ENCODE measurements at places on chromosomes 7 and 10.

DNA sequence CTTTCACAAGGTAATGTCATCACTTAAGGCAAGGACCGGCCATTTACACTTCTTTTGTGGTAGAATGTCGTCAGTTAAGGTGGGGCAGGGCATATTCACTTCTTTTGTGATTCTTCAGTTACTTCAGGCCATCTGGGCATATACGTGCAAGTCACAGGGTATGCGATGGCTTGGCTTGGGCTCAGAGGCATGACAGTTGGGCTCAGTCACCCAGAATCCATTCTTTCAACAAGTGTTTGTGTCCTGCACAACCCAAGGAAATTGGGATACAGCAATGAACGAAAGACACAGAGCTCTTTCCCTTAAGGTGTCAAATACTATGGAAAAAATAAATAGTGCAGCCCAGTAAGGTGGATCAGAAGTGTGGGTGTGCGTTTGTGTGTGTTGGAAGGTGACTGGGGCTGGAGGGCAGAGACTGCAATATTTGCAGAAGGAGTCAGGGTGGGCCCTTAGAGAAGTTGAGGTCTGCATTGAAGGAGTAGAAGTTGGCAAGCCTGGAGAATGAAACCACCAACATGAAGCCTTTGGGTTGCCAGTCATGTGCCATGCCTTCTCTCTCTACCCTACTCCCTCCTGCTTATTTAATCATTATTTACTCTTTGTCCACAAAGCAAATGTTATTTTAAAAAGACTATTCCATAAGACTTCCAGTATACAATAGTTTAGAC is 222.8 kb upstream of the PRKCQ start:
- no peak for DNase-seq

DNA sequence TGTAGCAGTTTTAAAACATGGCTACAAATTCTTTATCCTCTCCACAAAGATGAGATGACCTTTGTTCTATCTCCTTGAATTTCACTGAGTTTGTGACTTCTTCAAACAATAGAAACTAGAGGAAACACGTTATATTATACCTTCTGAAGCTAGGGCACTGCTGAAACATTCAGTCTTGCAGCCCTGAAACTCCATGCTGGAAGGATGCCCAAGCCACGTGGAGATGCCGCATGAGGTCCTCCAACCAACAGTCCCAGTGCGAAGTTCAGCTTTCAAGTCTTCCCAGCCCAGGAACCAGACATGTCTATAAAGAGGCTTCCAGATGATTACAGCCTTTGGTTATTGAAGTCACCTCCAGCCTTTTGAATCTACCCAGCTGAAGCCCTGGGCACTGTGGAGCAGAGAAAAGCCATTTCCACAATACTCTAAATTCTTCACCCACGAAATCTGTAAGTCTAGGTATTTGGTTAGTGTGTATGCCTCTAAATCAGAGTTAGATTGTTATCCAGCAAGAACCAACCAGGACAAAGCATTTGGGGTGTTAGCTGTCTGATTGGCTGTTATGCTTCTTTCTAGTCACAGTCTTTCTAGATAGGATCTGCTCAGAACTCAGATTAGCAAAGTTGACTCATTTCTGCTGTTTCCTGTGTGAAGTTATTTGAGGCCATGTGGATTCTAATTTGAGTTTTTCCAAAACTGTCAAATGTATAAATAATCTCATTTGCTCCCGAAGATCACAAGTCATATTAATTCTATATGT is 186.5 kb upstream of the TMEM72 start:
- no peak for DNase-seq

DNA sequence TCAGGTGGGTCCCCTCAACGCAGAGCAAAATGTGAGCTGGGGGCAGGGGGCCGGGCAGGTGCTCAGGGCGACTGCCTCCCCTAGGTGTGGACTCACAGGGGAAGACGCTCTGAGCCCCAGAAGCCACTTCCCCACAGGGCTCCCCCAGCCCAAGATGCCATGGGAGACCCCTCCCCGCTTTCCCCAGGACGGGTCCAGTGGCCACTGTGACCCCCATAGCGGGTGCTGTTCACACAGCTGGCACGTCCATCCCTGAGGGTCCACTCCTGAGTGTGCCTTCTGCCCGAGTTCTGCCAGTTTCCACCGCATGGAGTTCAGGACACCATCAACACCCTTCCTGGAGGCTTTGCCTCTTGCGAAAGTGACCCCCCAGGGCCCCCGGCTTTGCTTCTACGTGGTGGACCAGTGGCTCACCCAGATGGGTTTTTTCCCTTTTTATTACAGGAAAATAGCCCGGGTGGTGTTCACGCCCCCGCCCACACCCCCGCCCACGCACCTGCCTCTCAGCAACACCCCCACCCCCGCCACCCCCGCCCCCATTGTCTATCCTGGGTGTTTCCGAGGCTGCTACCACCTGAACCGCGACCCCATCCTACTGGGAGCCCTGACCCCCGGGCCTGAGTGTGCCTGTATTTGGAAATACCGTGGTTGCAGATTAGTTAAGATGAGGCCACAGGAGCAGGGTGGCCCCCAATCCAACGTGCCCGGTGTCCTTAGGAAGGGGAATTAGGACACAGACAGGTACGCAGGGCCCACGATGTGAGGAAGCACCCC is 32.0 kb downstream of the ADAP1 start:
- no peak for DNase-seq

- DNase-seq = no peak
Observed at GRCh38 chr10:95522117-95522516, 39.1 kb downstream of the SORBS1 start.

DNA sequence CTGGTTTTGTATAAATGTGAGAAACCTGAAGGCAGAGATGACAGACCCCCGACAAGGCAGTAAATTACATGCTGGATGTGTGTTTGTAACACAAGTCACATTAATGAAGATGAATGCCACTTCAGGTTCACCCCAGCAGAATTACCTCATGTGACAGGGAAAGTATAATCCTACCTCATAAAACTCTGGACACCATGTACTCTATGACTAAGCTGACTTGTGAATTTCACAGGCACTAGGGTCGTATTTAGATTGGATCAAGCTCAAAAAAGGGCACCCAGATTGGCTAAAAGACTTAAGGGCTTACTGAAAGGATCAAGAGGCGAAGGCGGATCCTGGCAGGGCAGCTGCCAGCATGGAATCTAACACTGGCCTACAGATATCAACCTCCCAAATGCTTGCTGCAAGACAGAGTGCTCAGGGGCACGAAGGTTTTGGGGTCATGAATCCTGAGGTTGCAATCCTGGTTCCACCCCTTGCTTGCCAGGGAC is 161.4 kb downstream of the PIP4K2A start:
- DNase-seq = no peak

DNA sequence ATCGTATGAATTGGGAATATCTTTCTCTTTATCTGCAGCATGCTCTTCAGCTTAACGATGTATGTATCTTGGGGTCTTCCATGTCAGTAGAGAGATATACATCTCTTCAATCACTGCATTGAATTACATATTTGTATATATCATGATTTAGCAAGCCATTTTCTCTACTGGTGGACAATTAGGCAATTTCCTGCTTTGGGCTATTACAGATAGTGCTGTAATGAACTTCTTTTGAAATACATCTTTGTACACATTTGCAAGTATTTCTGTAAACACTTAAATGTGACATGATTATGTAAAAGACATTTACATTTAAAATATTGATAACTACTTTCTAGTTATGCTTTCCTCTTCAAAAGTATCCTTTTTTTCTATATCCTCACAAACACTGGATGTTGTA is 199.0 kb downstream of the PPP1R9A start:
- no peak for DNase-seq

GRCh38 chr7:3003936-3004335 is 39.7 kb downstream of the CARD11 start:
- no peak for DNase-seq

GRCh38 chr7:45293295-45293942 is 135.8 kb downstream of the RAMP3 start:
- no peak for DNase-seq

DNA sequence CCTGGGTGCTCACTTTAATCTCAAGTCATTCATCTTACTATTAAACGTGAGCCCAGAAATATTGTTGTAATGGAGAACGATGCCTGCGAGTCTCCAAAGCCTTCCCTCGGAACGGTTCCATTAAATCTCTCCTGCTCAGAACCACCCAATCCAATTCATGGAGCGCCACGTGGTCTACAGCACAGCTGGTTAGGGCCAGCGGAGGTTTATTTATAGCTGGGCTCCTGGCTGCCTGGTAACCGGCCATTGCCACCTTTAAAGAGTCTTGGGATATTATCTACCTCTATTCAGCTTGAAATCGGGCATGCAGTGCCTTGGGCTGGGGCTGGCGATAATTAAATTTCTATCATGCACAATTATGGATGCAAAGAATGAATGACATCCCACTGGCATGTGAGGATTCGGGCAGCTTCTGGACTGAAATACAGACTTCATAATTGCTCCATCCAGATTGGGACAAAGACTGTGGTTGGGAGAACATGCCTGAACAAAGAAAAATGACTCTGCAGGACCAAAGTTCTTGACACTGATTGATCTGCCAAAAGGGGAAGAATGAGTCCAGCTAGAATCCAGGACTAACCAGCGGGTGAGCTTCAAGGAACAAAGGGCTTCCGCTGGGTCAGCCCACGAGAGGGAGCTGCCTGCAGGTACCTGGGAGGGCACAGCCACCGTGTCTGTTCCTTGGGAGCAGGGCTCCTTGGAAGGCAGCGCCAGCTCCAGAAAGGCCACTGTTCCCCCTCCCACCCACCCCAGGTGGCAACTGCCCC is 7.3 kb downstream of the FAM20C start:
- DNase-seq = no peak

Data from NCI-H187 treated with DMSO at 0.1 percent for 48 hours (cell line).